ENCODE measurements at places on chromosomes 1 and 21.

GRCh38 chr1:196160066-196160795, 448.0 kb downstream of the KCNT2 start:
- ATAC-seq = no peak

- ATAC-seq = no peak
These were observed 19.7 kb upstream of the EPS8L3 start for GRCh38 chr1:109783436-109783835.

DNA sequence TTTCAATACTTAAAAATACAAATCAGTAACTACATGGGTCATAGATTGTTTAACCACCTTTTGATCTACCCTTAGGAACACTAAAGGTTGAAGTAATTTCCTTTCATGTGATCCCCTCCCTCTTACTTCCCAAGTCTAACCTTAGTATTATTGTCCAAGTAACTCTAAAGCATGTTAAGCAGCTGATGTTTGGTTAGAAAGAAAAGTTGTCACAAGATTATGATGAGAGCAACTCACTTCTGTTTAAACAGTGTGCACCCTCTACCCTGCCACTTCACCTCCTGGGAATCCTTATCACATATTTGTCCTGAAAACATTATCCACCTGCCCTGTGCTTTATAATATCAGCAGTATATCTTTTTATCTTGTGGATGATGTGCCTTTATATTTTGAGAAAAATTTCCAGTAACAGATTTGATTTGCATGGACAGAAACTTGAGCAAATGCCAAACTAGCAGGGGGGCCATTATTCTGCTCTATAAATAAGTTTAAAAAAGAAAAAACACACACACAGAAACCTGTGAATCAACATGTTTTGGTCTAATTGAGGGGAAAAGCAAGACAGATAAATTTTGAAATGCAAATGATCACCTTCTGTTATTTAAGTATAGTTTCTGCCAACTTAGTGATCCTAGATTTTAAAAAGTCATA, 194.3 kb downstream of the RPS6KC1 start:
- ATAC-seq = no peak

DNA sequence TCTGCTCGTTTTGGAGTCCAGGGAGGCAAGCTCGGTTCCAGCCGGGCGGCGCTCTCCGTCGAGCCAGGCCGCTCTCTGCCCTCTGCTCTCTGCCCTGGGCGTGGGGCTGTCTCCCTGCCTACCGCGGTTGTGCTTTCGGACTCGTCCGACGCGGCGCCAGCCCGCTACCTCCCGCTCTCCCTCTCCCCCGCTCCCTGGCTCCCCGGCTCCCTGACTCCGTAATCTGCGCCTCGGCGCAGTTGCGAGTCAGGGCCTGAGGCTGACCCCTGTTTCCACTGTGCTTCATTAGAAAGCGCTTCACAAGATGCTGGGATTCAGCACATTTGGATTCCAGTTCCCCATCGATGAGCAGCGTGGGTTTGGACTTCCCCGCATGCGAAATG, 2.2 kb downstream of the SOX13 start:
- no peak for ATAC-seq

DNA sequence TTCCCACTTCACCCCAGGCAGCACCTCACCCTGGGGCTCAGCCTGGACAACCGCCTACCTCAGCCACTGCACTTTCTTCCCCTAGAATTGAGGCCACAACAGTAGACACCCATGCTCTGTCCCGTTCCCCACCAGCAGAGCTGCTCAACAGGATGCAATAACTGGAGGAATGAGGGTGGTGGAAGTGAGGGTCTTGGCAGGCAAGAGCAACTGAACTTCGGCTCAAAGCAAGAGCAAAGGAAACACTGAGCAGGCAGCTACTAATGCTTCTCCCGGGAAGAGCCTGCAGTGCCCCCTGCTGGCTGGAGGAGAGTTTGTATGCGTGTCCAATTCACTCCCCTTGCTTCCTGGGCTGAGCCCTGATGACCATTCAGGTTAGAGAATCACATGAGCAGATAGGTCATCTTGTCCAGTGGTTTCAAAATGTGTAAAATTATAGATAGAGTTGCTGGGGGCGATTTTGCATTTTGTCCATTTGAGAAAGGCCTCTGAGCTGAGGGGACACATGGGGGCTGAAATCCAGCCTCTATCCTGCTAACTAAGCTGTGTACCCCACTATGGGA, 13.9 kb downstream of the NT5C1A start:
- peak; percentile 66 for ATAC-seq
